ENCODE measurements at places on chromosomes 7 and 10.

DNA sequence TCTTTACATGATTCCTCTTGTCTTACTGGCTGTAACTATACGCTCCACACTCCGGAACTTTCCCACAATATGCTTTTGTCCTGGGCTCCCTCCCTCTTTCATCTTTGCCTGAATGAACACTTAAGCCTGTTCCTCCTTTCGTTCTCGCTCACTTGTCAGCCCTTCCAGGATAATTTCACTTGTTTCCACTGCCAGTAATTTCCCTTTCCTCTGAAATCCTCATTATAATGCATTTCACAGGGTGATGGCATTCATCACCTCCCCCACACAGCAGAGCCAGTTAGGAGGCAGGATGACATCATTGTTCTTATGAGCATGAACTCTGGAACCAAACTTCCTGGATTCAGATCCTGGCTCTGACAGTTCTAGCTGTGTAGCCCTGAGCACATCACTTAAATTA, 372.6 kb downstream of the GPR158 start:
- DNase-seq, result no peak

GRCh38 chr7:101854084-101854865, 36.8 kb downstream of the CUX1 start:
- DNase-seq, result no peak

DNA sequence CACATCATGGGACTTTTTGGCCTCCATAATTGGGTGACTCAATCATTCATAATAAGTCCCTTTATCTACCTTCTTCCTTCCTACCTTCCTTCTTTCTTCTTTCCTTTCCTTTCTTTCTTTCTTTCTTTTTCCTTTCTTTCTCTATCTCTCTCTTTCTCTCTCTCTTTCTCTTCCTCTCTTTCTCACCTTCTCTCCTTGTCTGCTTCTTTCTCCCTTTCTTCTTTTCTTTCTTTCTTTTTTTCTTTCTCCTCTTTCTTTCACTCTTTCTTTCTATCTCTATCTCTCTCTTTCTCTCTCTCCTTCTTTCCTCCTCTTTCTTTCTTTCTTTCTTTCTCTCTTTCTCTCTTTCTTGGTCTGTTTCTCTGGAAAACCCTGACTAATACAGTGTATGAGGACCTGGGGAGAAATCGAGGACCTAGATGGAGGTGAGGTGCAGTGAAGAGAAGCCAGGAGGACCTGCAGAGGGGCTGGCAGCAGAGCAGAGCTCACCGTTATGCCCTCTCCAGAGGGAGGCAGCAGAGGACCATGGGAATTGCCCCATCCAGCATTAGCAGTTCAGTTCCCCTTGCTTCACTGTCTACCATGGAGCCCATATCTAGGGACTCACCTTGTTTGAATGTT, 52.7 kb upstream of the BTRC start:
- peak; percentile 51 for DNase-seq

DNA sequence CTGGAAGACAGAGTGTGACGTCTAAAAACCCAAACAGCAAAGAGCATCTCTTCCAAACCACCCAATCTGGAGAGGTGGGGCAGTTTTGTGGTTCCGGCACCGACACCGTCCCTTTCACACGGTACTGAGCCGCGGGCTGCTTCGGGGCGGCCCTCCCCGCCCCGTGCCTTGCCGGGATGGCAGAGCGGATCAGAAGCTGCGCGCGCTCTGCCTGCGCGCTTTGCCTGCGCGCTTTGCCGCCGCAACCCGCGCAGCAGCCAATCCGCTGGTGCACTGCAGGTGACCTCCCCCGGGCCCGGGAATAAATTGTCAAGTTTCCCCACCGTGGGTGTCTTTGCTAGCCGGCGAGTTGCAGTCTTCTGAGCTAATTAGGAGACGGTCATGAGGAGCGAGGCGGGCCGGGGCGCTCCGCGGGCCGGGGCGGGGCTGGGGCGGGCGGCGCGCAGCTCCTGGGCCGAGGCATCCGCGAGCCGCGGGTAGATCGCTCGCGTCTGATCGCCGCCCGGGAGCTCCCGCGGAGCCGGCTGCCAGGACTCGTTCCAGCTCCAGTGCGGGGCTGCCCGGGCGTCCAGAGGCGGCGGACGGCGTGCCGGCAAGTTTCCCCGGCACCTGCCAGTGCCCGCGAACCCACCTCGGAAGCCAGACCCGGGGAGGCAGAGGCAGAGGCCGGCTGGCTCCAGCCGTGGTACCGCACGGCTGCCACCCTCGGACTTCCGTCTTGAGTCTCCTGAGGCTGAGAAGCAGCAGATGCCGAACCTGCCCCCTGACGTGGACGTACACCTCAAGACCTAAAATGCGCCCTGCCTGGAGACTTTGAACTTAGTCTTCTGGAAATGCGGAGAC, 536.0 kb upstream of the GALNT17 start:
- DNase-seq, result peak; percentile 51

- DNase-seq, result no peak
These were observed 98.2 kb downstream of the ANK3 start for GRCh38 chr10:60291344-60291930.

DNA sequence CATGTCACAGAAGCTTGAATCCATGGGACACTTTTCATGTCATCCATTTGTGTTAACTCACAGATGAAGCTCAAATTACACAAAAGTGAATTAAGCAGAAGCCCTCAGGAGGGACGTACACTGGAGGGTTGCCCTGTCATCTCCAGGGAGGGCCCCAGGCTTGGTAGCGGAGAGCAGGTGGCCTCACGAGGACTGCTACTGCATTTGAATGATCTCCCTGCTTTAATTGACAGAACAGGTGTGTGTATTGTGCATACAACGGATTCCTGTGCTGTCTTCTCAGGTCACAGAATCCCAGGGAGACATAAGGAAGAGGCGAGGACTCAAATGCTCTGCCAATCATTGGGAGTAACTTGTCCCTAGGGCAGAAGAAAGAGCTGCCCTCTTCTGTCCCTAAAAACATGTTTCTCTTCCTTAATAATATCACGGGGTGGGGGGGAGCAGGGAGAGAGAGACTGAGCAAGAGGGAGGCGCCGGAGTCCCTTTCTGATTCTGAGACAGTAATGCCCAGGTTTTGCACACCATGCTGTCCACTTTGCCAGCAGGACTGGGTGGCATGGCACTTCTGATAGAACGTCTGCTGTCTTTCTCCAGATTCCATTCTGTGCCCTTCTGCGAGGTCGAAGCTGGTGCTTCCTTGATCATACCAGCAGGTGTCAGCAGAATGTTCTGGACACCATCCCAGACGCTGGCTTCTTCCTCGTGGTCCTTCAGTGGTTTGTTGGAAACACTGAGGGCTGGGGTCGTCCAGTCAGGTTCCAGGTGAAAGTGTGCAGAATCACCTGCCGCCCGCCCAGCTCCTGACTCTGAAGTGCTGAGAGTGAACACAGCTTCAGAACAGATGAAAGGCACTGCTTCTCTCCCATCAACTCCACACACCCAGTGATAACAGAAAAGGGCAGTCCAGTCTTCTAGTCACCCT, 26.2 kb upstream of the RASGEF1A start:
- peak; percentile 71 for DNase-seq

- no peak for DNase-seq
These were observed 32.8 kb downstream of the HIPK2 start for GRCh38 chr7:139744768-139745677.

- peak; percentile 26 for DNase-seq
These were observed 169.9 kb downstream of the RNF133 start for GRCh38 chr7:122528879-122529481.

GRCh38 chr7:2638224-2638991, 6.6 kb downstream of the TTYH3 start:
- no peak for DNase-seq

- DNase-seq, result peak; percentile 1
These were observed 527.3 kb downstream of the ZNF33B start for GRCh38 chr10:42111076-42111475.

- peak; percentile 75 for DNase-seq
These were observed 102.3 kb upstream of the PPIF start for GRCh38 chr10:79244841-79245504.
